ENCODE measurements at places on chromosomes 5 and 9.
A peak's percentile ranks its signal among the peaks of the same experiment; 100 is the strongest.

DNA sequence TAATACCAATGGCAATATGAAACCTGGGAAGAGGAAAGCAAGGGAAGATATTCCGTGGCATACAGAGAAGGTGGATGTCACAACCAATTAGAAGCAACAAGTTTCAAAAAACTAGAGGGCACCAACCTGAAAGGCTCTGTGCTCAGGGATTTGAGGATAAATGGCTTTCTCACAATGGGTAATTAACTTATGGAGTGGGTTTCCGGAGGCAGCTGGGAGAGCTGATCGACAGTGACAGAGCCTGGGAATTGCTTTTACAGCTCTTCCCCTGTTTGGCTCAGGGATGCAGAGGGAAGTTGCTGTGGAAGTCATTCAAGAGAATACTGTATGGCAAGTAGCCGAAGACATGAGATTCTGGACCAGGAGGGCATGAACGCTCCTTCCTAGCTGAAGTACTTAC lies 237.0 kb downstream of the KIF4B start:
- no peak for DNase-seq

- DNase-seq: no peak
These were observed 5.3 kb downstream of the IL12B start for GRCh38 chr5:159324986-159325385.

- DNase-seq: no peak
These were observed 5.5 kb upstream of the MRPS2 start for GRCh38 chr9:135494791-135495559.

DNA sequence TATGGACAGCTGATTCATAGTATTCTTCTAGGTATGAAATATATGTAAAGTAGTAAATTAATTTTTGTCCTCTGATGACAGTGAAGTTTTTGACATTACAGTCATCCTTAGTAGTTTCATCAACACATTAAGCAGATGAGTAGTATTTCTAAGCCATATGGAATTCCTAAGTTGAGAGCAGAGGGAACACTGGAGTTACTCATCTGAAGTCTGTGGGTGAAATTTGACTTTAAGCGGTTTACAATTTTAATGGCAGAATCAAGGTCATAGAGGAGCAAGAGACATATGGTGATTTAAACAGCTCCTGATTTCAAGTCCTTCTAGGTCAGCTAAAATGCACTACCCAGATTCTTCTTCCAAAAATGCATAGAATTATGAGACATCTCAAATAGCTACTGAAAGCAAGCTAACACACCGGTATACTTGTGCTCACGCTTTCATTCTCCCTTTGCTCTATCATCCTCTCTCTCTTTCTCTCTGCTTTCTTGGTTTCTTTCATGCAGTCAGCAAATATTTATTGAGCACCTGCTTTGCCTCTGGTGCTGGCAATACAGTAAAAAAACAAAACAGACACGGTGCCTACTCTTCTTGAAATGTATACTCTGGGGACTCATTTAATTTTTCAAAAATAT lies 235.9 kb downstream of the FER start:
- no peak for DNase-seq

- no peak for DNase-seq
These were observed 63.2 kb downstream of the PCA3 start for GRCh38 chr9:76827296-76828080.

GRCh38 chr5:54616031-54616430 lies 98.5 kb downstream of the SNX18 start:
- DNase-seq: no peak

- no peak for DNase-seq
These were observed 73.2 kb upstream of the EPB41L4A start for GRCh38 chr5:112492291-112492690.

- peak; percentile 47 for DNase-seq
These were observed 145.7 kb downstream of the SEMA6A start for GRCh38 chr5:116428966-116429365.

- no peak for DNase-seq
These were observed 54.4 kb upstream of the CCDC112 start for GRCh38 chr5:115350894-115351293.

- no peak for DNase-seq
These were observed 539.3 kb downstream of the PDE4D start for GRCh38 chr5:59354274-59354673.

- no peak for DNase-seq
These were observed 17.7 kb downstream of the SRP19 start for GRCh38 chr5:112878760-112879159.

GRCh38 chr5:50889790-50890189 lies 223.4 kb downstream of the PARP8 start:
- no peak for DNase-seq

DNA sequence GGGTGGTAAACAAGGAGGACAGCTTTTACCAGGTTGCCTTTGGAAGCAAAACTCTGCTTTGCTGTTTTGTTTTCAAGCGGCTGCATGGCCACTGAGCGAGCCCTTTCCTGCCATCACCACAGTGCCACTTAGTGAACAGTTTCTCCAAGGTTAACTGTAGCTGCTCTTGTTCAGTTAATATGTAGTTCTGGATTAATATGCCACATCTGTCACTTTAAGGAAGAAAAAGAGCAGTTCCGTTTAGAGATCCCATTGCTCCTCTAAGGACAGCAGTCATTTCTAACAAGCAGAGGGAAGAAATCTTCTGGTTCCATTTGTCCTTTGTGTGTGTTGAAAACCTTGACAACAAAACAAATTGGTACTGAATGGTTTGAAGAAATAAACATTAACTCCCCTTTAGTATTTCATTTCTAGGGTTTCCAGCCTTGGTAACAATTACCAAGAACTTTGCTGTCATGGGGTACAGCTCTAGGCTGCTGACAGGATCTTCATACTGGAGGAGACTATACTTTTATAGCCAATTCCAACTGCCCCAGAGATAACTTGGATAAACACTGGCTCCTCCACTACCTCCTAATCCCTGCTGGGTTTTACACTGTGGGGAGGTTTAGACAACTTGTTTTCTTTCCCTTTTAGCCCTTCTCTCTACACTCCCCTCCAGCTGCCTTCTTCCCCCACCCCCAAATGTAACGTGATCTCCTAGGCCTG lies 10.3 kb upstream of the ABL1 start:
- DNase-seq: no peak

DNA sequence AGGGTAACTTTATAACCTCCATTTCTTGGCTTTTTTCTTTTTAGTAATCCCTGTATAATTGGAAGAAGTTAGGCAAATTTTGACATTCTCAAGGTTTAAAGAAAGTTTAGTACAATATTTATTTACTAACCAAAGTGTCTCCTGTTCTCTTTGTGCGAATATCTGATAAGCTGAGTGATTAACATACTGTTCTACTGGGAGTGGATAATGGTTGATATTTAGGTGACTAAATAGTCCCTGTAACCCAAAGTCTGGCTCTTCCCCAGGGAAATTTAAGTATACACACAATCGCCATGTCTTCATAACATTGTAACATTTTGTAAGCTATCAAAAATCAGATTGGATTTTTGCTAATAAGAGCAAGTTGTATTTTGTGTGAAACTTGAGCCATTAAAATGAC lies 40.0 kb downstream of the CCNH start:
- no peak for DNase-seq

DNA sequence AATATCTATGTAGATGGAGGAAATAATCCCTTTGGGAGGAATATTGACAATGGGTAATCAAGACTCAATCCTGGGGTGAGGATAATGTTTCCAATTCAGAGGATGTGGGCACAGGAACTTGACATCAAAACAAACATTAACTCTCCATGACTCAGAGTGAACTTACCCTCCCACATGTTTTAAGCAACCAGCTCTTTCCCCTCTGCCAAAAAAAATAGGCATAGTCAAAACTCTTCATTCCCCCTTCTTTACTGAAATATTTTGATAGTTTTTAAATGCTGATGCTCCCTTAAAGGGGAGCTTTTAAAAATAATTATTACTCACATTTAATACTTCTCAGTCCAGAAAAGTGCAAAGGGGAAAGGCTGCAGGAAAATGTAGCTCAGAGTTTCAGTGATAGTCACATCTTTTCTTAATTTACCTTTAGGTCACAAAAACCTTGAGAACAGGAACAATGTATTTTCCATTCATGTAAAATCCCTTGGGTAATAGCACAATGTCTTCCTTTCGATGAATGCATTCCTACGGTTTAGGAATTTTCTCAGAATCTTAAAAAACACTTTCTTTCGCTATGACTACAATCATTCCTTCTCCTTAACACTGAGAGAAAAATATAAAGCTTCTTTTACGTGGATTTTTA lies 298.4 kb upstream of the GRAMD2B start:
- no peak for DNase-seq

GRCh38 chr5:353612-354580 lies 32.4 kb downstream of the AHRR start:
- DNase-seq: no peak

DNA sequence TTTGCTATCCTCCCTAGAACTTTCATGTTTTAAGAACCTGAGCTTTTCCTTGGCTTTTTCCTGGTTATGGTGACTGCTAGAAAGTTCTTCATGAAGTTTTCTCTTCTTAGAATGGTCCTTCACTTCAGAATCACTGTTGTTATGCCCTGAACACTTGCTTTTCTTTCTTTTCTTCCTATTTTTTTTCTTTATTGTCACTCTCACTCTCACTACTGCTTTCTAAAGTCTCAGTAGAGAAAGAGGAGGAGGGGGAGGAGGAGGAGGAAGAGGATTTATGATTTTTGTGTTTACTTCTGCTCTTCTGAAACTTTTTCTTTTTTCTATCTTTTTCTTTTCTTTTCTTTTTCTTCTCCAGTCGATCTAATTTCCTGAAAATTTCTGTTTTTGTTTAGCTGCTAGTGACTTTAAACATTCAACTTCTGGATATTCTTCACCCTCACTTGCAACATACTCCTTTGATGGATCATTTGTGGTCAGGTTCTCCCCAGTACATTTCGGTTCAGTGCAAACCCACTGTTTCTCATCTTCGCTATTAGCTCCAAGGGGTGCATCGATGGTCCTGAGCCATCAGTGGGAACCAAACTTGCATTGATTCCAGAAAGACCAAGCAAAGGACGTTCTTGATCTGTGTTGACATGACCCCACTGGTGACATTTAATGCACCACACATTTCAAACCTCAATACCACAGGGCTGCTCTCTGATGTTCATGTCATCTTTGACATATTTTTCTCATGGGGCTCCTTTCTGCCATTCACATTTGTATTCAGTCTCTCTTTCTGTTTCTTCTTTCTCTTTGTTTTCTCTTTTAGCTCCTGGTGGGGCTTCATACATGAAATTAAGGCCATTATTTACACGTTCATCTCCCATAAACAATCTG lies 81.6 kb upstream of the HAND1 start:
- DNase-seq: no peak

DNA sequence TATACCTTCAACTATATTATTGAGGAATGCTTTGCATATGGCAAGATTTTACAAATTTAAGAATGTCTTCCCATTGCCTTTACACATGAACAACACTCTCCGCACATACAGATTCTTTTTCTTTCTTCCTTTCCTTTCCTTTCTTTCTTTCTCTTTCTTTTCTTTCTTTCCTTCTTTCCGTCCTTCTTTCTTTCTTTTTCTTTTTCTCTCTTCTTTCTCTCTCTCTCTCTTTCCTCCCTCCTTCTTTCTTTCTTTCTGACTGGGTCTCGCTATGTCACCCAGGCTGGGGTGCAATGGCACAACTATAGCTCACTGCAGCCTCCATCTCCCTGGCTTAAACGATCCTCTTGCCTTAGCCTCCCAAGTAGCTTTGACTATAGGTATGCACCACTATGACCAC lies 13.8 kb downstream of the WDR31 start:
- DNase-seq: no peak

DNA sequence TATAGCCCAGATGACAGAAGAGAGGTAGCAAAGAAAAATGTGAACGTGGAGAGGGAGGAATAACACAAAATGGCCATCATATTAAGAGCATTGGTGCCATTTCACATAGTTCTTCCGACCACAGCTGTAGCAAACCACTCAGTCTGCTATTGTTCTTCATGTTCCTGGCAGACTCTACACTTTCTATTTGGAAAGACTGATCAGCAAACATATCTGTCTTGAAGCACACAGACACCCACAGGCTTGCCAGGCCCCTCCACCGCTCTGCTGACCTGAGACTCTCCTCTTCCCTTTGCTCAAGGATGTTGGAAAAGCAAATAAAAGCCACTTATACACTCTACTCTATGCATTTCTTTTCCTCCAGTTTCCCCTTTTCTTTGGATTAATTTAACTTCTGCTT lies 298.0 kb downstream of the FBXL7 start:
- DNase-seq: no peak

DNA sequence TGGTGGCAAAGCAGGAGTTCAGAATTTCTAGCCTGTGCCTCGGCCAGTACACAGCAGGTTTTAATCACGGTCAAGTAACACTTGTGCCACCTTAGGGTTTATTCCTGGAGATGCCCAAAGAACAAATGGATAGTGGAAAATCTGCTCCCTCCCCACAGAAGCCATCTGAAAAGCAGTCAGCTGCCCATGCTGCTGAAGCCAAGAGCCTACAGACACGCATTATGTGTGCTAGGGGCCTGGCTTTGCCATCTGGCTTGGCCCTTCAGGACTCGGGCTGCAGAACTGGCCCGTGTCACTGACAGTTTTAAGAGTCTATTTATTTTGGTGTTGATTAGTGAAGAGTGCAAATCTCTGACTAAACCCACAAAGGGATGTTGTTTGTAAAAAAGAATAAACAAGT lies 11.1 kb downstream of the ARSB start:
- peak; percentile 25 for DNase-seq

DNA sequence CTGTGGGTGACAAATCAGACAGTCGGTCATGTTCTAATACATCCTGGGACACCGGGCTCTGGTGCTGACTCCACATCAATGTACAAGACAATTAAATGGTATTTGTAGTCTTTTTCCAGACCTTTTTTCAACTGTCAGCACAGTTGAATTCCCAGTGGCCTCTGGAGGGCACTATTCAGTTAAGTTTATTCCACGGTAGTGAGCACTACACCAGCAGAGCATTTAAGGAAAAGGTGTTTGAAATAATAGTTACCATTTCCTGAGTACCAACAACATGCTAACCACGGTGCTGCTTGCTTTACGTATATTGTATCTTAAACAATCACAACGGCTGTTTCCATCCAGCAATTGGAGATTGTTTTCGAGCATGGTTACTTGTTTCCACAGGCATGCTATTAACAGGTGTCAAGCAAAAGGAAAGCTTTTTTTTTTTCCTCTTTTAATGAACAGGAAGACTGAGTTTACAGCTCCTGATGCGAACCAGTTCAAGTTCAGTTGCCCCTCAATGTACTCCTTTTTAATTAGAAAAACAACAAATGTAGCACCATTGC lies 186.7 kb downstream of the PDZD2 start:
- peak; percentile 58 for DNase-seq

- no peak for DNase-seq
These were observed 150.6 kb downstream of the ERCC6L2 start for GRCh38 chr9:96025995-96026602.

Measured in amygdala (tissue), 56 donors.